Mesenteric fat pad (tissue), 1 donor: ENCODE measurements at places on chromosomes 7 and 10. TPM values are rescaled to one million over a fixed set of nuclear protein-coding genes. Genes with fewer than 3 reads are reported as not detected.
A peak's percentile ranks its signal among the peaks of the same experiment; 100 is the strongest.

The CYP2W1 gene
- not detected for total RNA-seq

DNA sequence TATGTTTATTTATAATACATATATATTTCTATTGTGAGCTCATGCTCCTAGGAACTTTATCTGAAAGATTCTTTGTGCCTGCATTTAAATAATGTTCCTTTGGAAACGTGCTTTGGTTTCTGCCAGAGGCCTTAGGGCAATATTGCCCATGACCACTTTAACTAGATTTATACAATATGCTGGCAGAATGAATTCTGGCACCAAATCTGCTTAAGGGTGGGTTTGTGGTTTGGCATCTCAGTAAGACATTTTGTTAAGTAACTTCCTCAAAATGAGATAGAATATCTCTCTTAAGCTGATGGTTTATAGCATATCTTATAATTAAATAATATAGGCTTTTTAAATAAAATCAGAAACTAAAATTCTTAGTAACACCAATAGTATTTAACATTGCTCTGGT lies 252.9 kb downstream of the RNLS start:
- DNase-seq, result no peak

DNA sequence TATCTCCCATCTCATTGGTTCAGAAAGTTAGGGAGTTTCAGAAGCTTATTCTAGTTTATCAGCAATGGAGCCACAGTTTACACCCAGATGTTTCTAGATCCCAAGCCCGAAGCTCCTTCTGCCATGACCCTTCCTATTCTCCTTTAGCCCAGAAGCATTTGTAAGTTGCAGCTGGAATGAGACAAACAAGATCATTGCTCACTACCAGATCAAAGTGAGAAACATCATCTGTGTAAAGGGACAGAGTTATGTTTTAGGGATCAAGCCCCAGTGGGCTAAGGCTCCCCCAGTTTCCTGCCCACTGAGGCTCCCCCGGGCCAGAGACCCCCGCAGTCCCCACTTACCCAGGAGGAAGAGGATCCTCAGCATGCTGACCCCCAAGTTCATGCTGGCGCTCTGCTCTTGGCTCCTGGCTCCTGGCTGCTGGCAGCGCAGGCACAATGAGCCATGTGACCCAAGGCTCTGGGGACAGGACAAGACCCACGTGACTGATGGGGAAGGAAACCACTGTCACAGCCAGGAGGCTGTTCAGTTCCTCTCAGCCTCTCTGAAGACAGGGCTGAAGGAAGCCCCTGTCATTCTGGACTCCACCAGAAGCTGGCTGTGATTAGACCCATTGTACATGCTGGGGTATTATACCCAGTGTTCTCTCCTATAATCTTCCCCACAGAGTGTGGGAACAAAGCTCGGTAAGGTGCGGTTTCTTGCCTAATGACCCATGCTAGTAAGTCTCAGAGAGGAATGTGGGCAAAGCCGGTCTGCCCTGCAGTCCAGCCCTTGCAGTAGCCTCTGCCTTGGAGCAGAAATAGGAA lies at the start of gene TMEM273:
TMEM273 (minus strand) TSS at position 442 of the 812 bp plus-strand sequence; CDS start at position 387, 55 bp downstream.
- no peak for DNase-seq

The EBLN1 gene
- not detected for total RNA-seq

DNA sequence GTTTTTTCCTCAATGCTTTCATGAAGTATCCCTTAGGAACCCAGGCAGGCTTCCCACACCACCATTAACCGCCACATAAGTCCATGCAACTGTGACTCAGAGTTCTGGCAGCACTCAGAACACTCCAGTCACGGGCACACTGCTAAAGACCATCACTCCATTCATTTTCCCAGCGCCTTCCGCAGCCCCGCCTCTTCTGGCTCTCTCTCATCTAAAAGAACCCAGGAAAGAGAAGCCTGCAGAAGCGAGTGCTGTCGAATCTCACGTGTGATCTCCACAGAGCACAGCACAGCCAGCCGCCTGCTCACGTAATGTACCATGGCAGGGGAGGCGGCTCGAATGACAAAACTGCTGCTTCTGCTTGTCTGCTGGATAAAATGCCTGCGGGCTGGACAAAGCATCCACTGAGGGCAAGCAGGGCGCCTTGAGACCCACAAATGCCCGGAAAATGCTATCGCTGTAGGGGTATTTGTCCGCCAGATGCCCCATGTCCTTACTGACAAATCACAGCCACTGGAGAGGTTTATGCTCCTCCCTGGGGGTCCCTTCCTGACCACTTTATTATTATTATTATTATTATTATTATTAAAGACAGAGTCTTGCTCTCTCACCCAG lies 1.8 kb downstream of the PSMG3 start:
- DNase-seq, result no peak

The KIAA1549 gene
- 2.4 TPM for total RNA-seq

DNA sequence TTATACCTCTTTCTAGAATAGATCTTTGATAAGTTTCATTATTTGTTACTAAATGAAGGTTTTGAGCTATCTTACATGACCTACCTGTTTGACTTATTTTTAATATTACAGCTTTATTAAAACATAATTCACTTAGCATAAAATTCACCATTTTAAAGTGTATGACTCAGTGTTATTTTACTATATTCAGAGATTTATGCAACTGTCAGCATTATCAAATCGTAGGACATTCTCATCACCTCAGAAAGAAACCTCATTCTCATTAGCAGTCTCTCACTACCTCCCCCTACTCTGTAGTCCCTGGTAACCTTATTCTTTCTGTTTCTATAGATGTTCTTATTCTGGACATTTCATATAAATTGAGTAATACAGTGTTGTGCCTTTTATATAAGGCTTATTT lies 207.9 kb upstream of the FOXP2 start:
- no peak for DNase-seq

The LRRC18 gene
- not detected for total RNA-seq

The TEX47 gene
- total RNA-seq, result not detected

GRCh38 chr10:121592155-121592890 lies 5.9 kb downstream of the FGFR2 start:
- DNase-seq, result peak; percentile 41

DNA sequence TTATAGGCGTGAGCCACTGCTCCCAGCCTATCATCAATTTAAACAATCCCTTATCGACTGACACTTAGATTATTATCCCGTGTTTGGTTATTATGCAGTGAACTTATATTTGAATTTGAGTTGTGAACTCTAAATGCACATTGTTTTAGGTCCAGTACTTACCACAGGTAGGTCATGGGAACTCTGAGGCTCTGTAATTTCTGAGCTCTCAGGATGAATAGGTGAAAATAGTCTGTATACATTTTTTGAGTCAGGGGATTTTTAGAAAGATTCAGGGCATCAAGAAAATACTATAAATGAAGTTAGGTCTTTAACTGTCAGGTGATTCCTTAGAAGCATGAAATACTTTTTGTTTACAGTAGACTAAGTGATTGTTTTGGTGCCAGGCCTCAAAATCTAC lies 8.8 kb downstream of the CCDC136 start:
- no peak for DNase-seq

The TUBB8 gene
- total RNA-seq, result not detected

The OIT3 gene
- total RNA-seq, result not detected

GRCh38 chr10:72083790-72084459 lies 4.4 kb downstream of the SPOCK2 start:
- no peak for DNase-seq

The DGKB gene
- 0.35 TPM for total RNA-seq

- DNase-seq, result no peak
These were observed 132.3 kb downstream of the SPAG6 start for GRCh38 chr10:22477334-22478287.

The GRID1 gene
- 2.1 TPM for total RNA-seq
